ENCODE measurements at places on chromosomes 11 and 22.

- peak; percentile 28 for DNase-seq
Observed at GRCh38 chr11:123654566-123655081, at the start of gene SCN3B. SCN3B (minus strand) TSS chr11:123654624; CDS start chr11:123653801, 823 bp downstream.

GRCh38 chr11:71442123-71442522 lies 6.1 kb downstream of the DHCR7 start:
- DNase-seq, result no peak

DNA sequence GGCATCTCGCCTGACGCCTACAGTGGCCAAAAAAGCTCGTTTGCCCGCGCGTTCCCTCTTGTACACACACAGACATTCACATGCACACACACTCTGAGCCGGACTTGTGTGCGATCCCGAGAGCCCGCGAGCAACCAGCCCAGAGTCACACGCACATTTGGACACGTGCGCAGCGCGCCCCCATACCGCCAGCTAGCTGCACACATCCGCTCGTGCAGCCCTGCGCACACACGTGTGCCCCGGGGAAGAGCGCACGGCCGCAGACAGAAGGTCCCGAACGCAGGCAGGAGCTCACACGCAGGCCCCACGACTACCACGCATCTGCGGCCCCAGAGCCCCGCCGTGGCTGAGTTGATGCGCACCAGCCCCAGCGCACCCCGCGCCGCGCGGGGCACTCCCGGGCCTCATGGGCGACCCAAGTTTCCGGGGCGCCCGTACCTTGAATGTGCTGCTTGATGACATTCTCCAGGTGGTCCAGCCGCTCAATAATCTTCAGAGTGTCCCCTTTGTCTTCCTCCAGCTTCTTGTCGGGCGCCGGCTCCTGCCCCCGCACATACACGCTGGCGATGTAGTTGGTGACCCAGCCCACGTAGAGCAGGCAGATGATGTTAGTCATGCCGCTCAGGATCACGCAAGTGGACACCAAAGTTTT lies 758 bp downstream of the GALNT18 start:
- DNase-seq, result peak; percentile 44

- DNase-seq, result no peak
Observed at GRCh38 chr11:69234740-69235710, 58.9 kb upstream of the MYEOV start.

- no peak for DNase-seq
Observed at GRCh38 chr22:40450616-40451015, 80.2 kb downstream of the SGSM3 start.

GRCh38 chr11:5626196-5626595 lies 1.4 kb downstream of the TRIM34 start:
- DNase-seq, result no peak

DNA sequence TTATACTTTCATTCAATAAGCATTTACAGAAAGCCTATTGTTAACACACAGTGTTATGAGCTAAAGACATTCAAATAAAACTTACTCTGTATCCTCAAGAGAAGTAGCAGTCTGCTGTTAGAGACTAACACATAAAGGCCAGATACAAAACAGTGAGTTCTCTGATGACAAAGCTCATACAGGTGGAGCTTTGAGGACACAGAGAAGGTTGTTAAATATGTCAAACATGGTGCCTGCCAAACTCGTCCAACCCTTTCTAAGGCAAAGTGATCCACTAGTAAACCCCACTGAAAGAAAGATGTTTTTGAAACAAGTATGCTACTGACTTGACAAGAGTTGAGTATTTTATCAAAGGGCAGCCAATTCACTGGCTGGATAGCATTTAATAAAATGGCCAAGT lies 70.1 kb downstream of the C2CD3 start:
- DNase-seq, result no peak

GRCh38 chr11:86069408-86070101 lies 671 bp upstream of the PICALM start:
- no peak for DNase-seq

GRCh38 chr11:111367411-111368284 lies 11.4 kb downstream of the POU2AF1 start:
- no peak for DNase-seq

DNA sequence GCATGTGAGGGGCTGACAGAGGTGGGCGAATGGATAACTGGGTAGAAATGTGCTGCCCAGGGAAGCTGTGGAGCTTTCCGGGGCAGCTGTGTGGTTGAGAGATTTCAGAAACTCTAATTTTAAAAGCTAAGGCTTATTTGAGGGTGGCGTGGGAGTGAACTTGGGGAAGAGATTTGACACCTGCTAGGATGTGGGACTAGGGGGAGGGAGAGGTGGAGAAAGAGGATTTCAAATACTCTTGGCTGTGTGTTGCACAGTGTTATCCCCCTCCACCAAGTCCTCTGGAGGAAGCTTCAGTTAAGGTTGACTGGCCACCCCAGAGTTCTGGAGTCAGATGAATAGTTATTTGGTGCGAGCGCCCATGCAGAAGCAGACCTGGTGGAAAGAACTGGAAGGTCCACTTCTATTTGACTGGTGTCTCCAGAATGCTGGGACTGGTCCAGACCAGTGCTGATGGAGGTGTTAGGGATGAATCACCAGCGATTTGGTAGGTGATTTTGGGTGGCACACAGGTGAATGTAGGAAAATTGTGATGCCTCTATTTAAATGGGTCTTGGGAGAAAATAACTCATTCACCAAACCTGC lies 72.8 kb upstream of the ALX4 start:
- DNase-seq, result no peak

DNA sequence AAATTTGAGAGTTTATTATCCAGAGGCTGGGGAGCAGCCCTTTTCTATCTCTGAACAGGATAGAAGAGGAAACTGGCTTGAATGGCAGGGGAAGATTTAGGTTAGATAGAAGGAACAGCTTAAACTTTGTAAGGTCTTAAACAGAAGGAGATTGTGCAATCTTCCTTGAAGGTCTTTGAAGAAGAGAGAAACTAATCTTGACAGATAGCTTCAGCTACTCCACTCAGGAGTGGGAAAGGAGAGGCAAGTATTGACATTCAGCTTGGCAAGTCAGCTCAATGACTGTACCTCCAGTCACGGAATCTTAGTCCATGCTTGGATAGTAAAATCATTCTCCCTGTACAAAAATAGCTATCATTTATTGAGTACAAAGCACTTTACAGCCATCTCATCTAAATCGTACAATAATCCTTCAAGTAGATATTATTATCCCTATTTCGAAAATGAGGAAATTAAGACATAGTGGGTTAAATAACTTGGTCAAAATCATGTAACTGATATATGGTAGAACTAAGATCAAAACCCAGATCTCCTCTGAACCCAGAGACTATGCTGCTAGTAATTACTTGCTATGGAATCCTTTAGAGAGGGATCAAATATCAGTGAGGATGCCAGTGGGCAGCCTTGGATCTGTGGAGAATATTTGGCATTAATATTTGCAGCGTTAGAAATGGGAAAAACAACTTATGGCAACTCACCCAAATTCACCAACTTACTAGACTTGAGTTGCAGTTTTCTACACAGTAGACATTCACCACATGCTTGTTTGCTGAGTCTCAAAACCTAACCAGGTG lies 14.6 kb downstream of the C11orf97 start:
- no peak for DNase-seq

GRCh38 chr22:42022162-42022847 lies 23.7 kb downstream of the WBP2NL start:
- no peak for DNase-seq

GRCh38 chr22:20940186-20940651 lies 23.0 kb downstream of the CRKL start:
- DNase-seq, result no peak

- no peak for DNase-seq
Observed at GRCh38 chr11:108586600-108586999, 7.0 kb downstream of the EXPH5 start.

DNA sequence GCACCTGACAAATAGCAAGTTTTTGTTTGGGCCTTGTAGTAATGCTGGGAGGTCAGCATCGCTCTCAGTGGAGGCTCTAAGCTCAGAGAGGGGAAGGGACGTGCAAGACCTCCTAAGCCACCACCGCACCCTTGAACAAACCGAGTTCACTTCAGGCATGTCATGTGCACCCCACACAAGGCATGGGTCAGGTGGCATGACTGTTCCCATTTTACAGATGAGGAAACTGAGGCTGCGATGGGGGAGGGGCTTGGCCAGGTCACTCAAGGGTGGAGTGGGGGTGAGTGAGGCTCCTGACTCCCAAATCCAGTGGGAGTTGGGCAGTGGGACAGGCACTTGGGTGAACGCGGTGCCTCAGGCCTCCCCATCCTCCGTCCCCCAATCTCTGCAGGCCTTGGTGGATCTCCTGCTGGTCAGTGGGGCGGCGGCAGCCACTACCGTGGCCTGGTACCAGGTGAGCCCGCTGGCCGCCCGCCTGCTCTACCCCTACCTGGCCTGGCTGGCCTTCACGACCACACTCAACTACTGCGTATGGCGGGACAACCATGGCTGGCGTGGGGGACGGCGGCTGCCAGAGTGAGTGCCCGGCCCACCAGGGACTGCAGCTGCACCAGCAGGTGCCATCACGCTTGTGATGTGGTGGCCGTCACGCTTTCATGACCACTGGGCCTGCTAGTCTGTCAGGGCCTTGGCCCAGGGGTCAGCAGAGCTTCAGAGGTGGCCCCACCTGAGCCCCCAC lies 11.2 kb downstream of the TSPO start:
- no peak for DNase-seq

DNA sequence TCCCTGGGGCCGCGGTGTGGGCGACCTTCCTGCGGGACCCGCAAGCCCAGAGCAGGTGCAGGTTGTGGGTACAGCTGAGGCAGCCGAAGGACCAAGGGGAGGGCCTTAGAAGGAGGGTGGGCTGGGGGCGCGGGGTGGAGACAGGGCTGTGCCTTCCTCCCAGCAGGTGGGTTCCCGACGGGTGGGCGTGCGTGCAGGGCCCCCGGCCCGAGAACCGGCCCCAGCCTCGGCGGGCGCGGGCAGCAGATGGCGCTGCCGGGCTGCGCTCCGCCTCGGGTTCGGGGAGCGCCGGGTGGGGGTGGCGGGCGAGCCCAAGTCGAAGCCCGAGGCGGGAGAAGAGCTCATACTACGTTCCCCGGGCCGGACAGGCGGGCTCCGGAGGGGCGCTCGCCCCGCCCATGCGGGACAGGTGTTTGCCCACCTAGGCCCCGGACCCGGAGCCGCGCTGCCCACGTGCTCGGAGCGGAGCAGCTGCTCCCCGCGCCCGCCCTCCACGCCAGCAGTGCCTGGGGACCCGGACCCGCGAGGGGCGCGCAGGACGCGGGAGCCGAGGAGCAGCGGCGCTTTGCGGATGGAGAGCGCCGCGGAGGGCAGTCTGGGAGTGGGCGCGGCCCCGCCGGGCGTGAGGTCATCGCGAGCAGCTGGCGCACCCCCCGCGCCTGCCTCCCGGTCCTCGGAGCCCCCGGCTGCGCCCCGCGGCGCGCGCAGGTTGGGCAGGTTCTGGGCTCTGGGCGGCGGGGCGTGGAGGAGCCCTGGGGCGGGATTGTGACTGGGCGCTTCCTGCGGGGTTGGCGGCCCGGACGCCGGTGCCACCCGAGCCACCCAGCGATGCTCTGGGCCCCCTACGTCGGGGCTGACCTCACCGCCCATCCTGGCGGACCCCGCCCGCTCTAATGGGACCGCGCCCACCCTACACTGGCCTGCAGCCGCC lies 25.3 kb downstream of the DUSP8 start:
- DNase-seq, result no peak

DNA sequence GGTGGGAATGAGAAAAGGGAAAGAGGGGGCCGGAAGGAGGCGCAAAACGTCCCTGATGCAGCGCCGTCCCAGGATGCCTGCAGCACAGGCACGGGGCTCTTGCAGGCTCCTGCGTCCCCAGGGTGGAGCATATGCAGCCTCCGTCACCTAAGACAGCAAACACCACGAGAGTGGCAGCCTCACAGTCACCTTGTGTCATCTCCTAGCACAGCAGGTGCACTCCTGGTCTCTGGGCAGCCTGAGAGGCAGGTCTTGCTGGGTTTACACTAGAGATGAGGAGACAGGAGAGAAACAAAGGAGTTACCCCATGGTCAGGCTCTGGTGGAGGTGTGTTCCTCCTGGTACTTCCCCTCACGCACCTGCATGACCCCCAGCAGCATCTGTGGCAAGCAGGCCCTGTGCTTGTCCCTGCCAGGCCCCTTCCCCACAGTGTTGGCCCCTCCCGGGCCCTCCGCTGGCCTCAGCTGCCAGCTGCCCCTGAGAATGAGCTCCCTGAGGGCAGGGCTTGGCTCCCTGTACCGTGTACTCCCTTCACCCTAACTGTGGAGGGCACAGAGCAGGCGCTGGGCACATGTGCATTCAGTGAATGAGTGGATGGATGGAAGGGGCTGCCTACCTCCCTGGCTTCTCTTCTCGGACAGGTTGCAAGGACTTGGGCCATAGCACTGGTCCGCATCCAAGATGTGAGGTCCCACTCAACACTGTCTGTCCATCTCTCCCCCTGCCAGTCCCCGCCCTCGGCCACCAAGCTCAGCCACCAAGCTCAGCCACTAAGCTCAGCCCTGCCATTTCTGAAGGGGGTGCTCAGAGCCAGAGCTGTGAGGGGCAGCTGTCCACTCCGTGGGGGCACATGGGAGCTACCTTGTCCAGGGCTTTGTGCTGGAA lies 988.6 kb downstream of the BRD1 start:
- no peak for DNase-seq

- DNase-seq, result peak; percentile 20
Observed at GRCh38 chr11:76566811-76567210, 103.7 kb downstream of the LRRC32 start.

- no peak for DNase-seq
Observed at GRCh38 chr22:26489447-26490036, 5.9 kb downstream of the SRRD start.

DNA sequence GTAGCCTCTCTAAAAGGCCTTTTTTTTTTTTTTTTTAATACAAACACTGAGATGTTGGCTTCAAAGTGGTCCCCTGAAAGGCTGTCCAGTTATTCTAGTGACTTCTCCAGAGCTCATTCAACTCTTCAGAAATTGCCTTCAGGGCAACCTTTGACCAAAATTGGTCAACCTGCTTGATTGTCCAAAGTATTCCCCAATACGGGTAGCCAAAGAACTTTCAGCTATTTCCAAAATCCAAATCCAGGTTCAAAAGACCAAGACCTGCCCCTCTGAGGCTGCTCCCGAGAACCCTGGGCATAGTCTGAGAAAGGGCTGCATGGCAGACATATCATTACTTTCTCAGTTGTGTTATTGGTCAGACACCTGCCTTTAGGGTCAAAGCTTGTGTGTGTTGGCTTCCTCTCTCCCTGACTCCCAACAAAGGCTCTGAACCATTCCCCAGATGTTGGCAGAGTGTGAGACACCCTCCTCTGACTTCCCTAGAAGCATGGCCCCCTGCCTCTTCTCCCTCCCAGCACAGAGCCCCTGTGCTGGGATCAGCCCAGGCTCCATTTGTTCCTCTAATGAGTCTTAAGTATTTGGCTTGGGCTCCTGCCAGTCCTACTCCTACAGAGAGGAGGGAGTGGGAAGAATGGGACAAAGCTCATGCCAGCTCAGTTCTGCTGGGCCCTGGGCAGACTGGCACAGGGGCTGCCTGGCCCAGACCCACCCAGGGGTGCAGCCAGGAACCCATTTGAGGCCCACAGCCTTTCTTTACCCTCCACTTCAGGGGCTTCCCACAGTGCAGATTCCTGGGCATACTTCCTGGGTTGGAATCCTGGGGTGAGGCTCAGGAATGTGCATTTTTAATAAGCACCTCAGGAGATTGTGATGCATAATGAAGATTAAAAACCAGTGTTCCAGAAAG lies 30.3 kb downstream of the TNKS1BP1 start:
- no peak for DNase-seq

- DNase-seq, result no peak
Observed at GRCh38 chr11:390175-390574, 3.8 kb upstream of the PKP3 start.

- no peak for DNase-seq
Observed at GRCh38 chr11:32962016-32962415, 53.7 kb upstream of the DEPDC7 start.

- no peak for DNase-seq
Observed at GRCh38 chr11:129644326-129644725, 171.3 kb upstream of the TMEM45B start.

All from Jurkat, Clone E6-1 (cell line).